ENCODE measurements at places on chromosomes 4 and X. TPM values are rescaled to one million over a fixed set of nuclear protein-coding genes. Genes with fewer than 3 reads are reported as not detected.

Gene LEF1
- total RNA-seq: 4.3 TPM

Gene DMP1
- not detected for total RNA-seq

Gene ARHGEF9
- total RNA-seq: 11.8 TPM

Gene FREM3
- 0.27 TPM for total RNA-seq

Gene RASL11B
- total RNA-seq: under 0.01 TPM

Gene EDA
- total RNA-seq: under 0.01 TPM

Gene PWWP3B
- total RNA-seq: not detected

DNA sequence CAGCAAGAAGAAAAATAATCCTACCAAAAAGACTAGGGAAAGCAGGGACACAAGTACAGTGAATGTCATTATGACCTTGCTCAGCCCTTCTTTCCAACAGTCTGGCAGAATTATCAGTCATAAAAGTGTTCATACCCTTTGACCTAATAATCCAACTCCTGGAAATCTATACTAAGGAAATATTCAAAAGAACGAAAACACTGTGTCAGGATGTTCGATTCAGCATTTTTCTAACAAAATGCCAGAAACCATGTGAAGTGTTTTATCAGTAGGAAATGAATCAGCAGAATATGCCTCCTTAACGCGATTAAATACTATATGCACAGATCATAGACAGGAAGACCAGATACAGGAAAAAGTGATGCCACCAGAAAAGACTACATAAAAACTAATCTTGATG lies 16.2 kb upstream of the S100G start:
- no peak for DNase-seq

GRCh38 chr4:102354671-102355454 lies 9.6 kb upstream of the SLC39A8 start:
- no peak for DNase-seq

- no peak for DNase-seq
These were observed 79.2 kb downstream of the ZNF827 start for GRCh38 chr4:145859426-145859825.

- DNase-seq: peak; percentile 22
These were observed 1414.7 kb upstream of the TENM3 start for GRCh38 chr4:180828455-180829018.

GRCh38 chrX:63889001-63889400 lies 104.0 kb upstream of the ARHGEF9 start:
- DNase-seq: no peak

DNA sequence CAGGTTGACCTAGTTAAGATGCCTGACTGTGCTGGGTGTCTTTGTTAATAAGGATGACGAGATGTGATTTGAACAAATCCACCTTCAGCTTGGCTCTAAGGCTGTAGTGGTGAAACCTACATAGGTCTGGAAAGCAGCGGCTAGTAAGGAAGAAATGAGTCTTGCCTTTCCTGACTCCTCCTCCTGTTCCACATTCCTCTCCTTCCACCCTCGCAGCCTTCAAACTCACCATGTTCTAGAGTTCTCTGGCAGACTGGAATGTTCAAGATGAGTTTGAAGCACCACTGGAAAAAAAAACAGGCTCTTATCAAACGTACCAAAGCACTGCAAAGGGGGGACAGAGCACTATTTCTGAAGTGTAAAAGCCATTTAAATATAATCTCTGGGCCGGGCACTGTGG lies 395.4 kb downstream of the BMPR1B start:
- DNase-seq: no peak

DNA sequence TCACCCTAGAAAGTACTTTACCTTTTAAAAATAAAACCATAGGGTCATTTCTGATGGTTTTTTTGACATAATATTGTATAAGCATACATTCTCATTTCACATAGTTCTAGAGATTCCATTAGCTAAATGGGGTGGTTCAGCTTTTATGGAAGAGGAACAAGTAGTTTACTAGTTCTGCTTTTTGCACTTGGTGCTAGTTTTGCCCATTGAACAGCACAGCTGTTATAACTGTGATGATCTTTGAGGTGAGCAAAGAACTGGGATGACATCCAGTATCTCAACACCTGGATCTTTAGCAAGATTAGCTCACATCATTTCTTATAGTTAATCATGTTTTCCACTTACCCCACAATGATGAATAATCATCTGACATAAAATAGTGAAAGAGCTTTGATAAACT lies 40.9 kb downstream of the MOB1B start:
- DNase-seq: peak; percentile 45

DNA sequence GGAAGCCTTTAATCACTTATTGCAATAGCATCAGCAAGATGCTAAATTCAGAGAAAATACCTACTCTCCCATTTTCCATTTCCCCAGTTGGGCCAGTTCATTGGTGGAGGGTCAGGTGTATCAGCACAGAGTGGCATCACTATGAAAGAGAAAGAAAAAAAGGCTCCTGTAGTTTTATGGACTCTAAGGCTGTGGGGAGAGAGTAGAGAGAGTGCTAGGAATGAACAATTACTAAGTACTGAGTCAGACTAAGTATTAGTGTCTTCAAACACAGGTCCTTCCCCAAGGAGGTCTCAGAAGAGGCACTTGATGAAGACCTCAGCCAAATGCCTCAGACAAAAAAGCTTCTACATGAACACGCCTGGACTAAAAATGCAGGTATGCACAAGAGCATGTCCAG lies 1061.9 kb downstream of the FSTL5 start:
- DNase-seq: no peak

DNA sequence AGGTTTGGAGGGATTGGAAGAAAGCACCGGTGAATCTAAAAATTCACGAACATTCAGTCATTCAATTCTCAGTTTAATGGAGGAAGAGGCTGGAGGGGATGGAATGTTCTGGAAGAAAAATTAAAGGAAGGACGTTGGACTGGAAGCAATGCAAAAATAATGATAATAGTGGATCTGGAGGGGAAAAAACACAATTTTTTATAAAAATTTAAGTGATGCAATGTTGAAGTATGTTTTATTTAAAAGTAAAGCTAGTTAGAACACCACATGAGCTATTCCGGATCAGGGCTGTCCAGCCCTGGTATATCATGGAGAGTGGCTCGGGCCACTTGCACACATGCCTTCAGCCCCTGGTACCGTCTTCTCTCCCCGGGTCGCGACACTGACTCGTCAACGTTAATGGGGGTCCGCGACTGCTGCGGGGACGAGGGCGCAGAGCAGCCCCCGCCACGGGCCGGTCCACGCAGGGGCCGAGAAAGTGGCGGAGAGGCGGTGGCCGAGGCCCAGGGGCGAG lies 204.6 kb downstream of the TENM3 start:
- DNase-seq: no peak

DNA sequence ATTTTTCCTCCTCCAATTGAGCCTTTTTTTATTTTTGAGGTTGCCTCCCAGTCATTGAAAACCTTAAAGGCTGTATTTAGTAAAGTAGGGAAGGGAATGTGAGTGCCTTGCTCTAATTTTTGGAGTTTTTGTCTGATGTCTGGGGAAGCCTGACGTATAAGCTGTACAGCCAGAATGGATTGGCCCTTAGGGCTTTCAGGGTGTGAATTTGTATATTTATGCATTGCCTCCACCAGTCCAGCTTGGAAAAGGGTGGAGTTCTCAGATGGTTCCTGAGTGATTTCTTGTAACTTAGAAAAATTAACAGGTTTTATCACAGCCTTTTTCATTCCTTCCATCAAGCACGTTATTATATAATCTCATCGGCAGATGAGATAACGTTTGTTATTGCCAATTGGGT lies 8.6 kb upstream of the IL9R start:
- DNase-seq: no peak

DNA sequence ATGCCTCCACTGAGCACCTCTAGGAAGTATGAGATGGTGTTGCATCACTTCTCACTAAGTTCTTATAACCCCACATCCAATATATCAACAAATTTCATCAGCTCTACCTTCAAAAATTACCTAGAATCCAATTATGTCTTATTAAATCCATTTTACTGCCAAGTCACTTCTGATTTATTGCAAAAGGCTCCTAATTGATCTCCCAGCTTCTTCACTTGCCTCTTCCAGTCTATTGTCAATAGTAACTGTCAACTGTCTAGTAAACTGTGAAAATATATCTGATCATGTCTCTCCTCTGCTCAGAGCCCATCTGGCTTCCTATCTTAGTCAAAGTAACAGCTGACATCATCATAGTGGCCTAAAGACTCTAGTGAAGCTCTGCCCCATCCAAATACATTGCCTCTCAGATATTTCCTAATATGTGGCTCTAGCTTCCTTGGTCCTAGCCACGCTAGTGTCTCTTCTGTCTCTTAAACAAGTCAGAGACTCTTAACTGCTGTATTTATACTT lies 414.5 kb upstream of the ATOH1 start:
- no peak for DNase-seq

DNA sequence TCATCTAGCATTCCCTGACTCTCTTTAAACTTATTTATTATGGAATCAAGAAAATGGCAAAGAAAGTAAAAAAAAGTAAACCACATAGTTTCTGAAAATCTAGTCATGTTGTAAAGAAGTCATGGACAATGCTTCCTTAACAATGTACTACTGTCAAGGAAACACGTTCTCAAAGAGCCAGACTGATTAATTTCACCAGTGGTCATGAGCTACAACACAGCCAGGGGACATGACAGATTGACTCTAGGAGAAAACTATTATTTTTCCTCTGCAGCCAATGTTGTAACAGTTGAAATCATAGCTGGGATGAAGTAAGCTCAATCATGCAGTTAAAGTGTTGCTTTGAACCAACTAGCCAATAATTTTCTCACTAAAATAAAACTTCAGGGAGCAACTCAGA lies 109.2 kb downstream of the MAPK10 start:
- no peak for DNase-seq

GRCh38 chrX:17295791-17296190 lies 79.2 kb upstream of the NHS start:
- no peak for DNase-seq

DNA sequence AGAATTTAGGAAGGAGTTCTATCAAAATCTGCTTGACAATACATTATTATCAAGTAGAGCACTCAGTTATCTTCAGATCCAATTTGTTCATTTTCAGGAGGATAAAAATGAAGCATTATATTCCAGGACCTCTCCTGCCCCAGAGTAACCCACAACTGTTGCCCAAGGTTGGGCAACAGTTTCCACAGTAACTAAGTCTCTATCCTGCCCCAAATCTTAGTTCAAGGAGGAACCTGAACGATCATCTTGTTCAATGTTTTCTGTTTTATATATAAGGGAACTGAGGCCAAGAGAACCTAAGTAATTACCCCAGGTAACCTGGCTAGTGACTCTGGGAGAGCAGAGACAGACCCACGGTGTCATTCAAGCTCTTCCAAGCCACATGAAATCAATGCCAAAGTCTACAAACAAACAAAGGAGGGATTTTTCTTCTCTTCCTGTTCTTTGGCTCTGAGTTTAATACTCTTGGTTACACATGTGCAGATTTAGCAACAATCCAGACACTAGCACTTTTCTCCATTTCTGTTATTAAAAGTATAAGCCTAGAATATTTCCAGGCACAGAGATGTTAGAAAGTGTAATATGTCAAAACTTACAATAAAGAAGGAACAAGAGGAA lies 105.6 kb downstream of the C4orf51 start:
- DNase-seq: no peak

DNA sequence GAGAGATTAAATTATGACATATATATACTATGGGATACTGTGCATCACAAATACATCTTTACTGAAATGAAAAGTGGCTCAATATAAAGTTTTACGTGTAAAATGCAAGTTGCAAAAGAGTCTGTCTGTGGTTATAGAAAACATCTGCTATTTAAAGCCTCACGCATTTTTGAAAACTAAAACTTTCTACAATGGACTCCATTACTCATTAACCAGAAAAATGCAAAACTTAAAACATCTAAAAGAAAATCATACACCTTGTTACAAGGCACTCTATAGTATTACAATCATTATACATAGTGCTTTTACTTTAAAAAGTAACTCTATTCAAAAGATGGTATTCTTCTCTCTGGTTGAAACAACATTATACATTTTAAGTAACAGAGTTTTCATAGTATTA lies 755.6 kb downstream of the DMD start:
- no peak for DNase-seq

GRCh38 chr4:118173956-118174725 lies 139.9 kb downstream of the NDST3 start:
- peak; percentile 21 for DNase-seq

GRCh38 chrX:44474410-44474809 lies 68.2 kb downstream of the FUNDC1 start:
- no peak for DNase-seq

DNA sequence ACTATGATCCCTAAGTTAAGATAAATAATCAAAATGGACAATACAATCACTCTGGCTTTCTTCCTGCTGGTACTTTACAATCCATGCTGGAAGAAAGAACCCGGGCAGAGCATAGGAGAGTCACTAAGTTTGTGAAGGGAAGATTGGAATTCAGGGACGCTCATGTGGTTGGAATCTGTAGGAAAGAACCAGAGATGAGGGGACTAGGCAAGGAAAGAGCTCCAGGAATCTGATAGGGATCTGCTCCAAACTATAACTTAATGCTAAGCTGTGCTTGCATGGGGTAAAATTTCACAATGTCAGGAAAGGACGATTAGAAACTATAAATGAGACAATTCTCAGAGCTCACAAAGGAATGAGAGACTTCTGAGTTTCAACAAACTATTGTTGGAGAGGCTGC lies 167.5 kb downstream of the ADGRA3 start:
- DNase-seq: no peak

DNA sequence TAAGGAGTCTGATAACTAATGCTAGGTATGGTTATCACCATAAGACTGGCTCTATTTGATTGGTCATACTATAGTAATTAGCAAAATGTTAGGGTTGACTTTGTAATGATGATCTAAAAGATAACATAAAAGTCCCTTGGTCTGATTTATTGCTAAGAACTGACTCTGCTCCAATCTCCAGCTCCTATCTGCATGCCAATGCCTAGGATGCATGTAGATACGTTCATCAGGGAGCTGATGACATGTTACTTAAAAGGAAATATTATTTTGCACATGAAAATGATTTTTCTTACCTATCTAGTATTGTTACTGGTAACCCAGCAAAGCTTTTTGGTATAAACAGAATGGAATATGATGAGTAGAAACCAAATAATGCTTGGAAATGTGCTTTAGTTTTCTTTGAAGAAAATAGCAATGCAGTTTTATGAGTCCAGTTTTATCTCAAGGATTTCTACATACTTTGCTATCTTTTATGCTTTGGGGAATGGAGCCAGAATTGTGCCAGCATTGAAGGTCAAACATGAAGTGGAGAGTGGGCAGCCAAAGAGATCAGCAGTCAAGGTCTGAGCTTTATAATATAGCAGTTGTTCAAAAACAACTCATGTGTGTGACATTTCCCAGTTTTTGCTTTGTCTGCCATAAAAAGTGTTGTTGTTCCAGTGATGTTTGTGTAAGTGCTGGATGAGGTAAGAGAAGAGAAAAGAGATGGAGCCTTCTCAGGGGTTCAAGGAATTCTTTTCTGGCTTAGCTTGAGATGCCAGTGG lies 121.0 kb downstream of the ARHGAP24 start:
- no peak for DNase-seq

- no peak for DNase-seq
These were observed 246.6 kb downstream of the OPHN1 start for GRCh38 chrX:68186552-68187262.
